ENCODE measurements at places on chromosomes 7 and 10.

DNA sequence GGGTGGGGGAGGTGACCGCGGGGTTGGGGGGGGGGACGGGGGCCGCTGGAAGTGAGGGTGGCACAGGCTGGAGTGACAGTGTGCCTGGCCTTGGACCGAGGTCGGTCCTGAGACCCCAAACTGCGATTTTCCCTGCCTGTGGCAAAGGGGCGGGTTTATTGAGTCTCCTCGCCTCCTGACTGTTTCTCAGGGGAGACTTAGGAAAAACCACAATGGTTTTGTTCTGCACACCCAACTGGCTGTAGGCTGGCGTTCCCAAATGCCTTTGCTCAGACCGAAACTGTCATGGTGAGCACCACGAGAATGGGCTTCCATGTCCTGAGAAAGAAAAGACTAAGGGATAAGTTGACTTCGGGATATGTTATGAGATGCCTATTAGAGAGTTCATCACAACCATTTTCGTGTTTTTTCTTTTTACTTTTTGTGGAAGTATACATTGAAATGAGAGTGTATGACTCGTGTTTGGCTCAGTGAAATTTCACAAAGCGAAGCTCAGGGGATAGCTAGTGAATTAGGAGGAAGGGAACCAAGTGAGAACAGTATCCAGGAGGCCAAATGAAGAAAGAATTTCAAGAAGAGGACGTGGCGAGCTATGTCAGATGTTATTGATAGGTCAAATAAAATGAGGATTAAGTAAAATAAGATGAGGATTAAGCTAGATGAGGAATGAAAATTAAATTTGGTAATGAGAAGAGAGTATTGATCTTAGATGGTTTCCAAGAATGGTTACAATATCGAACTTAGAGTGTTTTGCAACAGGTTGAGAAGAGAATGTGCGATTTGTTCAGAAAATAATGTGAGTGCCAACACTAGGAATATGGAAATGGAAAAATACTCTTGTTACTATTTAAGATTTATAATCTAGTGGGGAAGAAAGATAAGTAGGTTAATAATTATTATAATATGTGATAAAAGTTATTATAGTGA, 918 bp downstream of the NET1 start:
- no peak for DNase-seq

DNA sequence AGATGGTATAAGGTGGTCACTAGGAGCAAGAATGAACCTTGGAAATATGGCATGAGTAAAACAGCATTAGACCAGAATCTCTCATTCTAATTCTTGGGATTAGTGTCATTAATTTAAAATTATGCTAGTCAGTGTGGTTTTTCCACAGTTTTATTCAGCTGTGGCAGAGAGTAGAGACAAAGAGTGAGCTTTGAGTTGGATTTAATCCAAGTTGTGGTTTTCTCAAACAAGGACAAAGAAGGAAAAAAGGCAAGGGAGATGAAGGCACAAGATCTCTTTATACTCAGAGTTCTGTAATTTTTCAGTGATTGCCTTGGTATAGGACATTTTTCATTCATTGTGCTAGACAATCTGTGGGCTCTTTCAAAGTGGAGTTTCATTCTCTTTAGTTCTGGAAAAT, 28.2 kb upstream of the AKAP9 start:
- no peak for DNase-seq

DNA sequence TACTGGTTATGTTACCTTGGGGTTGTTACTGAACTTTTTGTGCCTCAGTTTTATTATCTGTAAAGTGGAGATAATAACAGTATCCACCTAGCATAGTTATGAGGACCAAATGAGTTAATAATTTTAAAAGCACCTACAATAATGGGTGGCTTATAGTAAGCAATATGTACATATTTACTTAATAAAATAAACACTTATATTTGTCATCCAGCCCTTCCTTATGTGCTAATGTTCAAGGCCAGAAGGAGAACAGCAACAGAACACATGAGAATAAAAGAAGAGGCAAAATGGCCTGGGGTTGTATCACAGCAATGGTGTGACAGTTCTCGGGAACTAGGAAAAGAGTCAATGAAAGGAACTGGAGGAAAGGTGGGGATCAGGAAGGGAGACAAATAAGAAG, 255.4 kb upstream of the LRGUK start:
- DNase-seq = no peak

DNA sequence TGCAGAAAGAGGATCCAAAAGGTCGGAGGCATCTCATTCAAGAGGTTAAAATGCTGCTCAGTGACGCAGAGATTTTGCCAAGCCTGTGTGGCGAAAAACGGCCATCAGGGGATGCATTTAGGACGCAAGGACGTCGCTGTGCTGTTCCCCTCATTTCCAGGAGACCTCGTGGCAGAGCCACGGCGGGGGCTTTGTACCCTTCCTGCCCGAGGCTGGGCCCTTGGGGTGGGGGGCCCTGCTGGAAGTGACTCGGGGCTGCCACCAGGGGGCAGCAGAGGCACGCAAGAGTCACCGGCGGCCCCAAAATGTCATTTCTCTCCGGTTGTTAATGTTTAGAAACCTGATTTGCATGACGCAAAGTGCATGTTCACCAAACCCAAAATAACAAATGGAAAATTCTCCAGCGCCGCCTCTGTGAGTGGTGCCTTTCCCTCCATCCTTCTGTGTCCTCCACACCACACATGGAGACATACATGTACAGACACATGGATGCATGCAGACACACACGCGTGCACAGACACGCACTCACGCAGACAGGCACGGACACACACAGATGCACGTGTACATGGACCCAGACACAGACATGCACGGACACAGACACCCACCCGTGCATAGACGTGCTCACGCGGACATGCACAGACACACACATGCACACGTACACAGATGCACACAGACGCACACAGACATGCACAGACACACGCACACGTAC, 51.0 kb upstream of the NKX6-2 start:
- no peak for DNase-seq

- DNase-seq = no peak
Observed at GRCh38 chr7:115549910-115550309, 480.7 kb downstream of the TFEC start.

DNA sequence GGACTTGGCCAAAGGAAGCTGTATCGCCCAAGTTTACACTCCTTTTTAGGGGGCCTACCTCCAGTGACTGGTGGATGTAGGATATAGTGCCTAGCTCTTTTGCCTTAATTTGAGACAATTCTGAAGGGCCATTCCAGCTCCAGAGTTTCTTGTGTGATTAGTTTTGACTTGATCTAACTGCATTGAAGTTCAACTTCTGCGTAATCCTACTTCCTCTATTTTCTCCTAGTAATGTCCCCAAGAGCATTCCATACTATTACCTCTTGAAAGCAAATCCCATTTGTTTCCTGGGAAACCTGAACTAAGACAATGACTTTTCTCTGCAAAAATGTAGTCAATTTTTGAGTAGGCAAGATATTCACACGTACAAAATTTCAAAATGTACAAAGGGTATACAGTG, 4.7 kb upstream of the H2AZ2 start:
- no peak for DNase-seq

- DNase-seq = no peak
Observed at GRCh38 chr10:126124668-126125349, 228.4 kb downstream of the FANK1 start.

DNA sequence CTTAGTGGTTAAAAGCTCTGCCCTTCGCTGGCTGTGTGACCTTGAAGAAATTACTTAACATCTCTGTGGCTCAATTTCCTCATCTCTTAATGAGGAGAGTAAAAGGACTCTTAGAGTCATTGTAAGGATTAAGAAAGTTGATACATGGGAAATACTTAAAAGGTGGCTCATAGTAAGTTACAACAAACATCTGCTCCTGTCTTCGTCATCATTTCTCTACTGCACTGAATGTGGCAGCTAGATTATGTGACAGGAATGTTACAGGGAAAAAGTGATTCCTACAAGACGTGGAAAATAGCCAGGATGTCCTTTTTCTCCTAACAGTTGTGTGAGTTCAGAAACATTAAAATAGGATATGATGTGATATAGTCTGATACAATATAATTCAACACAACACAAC, 184.7 kb downstream of the FRMD4A start:
- no peak for DNase-seq

DNA sequence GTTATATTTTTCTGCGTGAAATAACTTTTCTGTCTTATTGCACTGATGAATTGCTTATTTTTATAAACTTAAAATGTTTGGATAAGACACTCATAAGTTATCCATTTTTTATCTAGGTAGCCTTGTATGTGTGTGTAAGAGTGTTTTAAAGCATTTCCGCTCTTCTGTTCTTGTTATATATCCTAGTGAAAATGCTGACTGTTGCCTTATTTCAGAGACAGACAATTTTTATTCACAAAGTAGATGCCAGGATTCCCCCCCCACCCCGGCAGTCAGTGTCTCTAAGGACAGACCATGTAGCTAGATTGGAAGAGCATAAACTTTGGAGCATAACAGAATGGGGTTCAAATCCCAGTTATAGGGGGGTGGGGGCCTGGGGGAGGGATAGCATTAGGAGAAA, 1.6 kb downstream of the SMC3 start:
- no peak for DNase-seq

- peak; percentile 13 for DNase-seq
Observed at GRCh38 chr10:43078986-43079273, 2.1 kb downstream of the RET start.

DNA sequence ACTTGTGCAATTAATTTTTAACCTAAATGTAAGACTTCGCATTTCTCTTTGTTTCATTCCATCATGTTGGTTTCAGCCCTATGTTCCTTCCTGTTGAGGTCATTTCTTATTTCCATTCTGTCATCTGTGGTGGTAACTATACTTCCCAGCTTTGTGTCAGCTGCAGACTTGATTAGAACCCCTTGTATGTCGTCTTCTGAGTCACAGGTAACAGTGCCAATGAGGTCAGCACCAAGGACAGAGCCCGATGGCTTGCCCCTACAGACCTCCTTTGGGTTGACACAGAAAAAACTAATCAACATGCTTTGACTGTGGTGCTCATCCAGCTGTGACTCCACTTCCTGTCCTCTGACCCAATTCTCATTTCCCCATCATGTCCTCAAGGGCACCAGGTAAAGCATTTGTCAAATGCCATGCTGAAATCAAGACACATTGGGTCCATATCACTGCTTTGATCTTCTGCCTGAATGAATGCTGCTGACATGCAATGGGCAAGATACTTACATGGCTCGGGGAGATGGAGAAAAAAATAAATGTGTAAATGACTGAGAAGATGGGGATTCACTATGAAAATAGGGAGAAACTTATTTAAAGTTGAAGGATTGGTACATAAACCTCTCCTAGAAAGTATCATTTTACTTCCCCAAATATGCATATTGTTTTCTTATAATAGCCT, 25.6 kb upstream of the CRTAC1 start:
- DNase-seq = no peak

GRCh38 chr10:132188331-132188730, 1.6 kb downstream of the DPYSL4 start:
- no peak for DNase-seq

- no peak for DNase-seq
Observed at GRCh38 chr7:34850681-34851080, 186.6 kb downstream of the DPY19L1 start.

- no peak for DNase-seq
Observed at GRCh38 chr7:138129551-138130165, 53.4 kb downstream of the AKR1D1 start.

DNA sequence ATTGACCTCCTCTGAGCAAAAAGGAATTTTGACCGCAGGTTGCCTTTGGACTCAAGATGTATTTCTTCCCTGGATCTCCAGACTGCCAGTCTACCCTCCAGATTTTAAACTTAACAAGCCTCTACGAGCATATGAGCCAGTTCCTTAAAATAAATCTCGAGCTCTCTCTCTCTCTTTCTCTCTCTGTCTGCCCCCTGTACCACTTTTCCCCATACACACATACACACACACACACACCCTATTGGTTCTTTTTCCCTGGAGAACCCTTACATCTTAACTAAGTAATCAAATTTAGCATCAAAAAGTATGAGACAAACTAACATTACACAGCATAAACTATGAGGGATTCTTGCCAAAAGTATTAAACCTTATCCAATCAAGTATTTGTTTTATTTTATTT, 11.4 kb downstream of the BCAP29 start:
- no peak for DNase-seq

DNA sequence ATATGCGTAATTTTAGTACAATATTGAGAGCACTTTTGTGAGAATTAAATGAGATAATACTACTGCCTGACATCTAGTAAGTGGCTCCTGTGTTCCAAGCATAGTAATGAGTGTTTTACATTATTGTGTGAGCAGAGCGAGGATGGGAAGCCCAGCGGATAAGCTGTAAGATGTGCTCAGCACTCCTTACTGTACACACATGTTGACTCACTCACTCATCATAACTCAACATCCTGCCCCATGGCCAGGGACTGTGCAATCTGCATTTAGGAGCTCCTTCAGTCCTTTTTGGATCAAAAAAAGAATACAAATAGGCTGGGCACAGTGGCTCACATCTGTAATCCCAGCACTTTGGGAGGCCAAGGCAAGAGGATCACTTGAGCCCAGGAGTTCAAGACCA, 72.9 kb upstream of the NEBL start:
- no peak for DNase-seq

GRCh38 chr7:33836797-33837355, 68.5 kb upstream of the BMPER start:
- no peak for DNase-seq

- DNase-seq = no peak
Observed at GRCh38 chr10:28047061-28047460, 48.2 kb upstream of the ODAD2 start.

DNA sequence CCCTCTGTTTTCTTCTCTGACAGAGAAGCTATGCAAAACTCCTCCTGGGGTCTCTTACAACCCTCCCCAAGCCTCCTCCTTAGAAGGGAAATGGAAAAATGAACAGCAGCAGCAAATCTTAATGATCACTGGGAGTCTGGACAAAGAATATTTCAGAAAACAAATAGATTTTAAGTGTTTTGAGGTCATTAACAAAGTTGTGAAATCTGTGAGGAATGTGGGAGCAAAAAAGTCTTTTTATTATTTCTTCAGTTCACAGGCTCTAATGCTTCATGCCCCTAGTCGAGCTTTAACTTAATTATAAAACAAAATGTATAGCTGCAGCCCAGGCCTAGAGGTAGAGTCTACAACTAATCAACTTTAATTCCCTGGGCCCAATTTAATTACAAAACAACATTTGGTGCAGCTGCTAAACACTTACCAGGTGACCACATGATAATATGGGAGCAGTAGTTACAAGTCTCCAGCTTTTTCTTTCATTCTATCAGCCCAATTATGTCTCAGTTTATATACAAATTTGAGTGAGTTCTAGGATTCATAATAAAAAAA, 293.2 kb downstream of the THSD7A start:
- no peak for DNase-seq

GRCh38 chr7:16365952-16366351, 55.4 kb downstream of the CRPPA start:
- no peak for DNase-seq

- DNase-seq = no peak
Observed at GRCh38 chr7:140873434-140873833, 51.3 kb downstream of the BRAF start.

DNA sequence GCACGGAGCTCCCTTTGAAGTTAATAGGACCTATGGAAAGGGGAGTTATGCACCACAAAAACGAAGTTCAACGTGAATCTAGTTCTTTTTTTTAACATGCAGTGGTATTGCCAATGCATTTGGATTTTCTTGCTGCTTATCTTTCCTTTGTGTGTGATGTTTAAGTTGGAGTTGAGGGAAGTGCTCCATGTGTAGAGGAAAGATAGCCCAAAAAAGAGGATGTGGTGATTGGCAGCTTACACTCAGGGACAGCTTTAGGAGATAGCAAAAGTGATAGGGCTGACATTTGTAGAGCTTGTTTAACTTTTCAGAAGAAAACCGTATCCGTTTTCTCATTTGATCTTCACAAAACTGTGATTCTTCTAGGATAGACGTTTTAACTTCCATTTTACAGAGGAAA, 101.3 kb downstream of the MDFIC start:
- no peak for DNase-seq

Data from T-helper 2 cell (primary cell).